CD4-positive, alpha-beta T cell (primary cell): ENCODE measurements at places on chromosomes 12 and 14. TPM values are rescaled to one million over a fixed set of nuclear protein-coding genes. Genes with fewer than 3 reads are reported as not detected.

Gene USP44
- 1.3 TPM for total RNA-seq

Gene RASAL1
- total RNA-seq = 2.7 TPM

Gene KRT86
- total RNA-seq = not detected

Gene MFAP5
- total RNA-seq = not detected

Gene HCAR1
- 0.05 TPM for total RNA-seq

Gene KRT71
- not detected for total RNA-seq

Gene TMEM116
- total RNA-seq = 12.7 TPM

Gene NFATC4
- not detected for total RNA-seq
